ENCODE measurements at places on chromosomes 4 and X.

GRCh38 chr4:158778156-158778711 is 9.4 kb downstream of the FNIP2 start:
- DNase-seq, result no peak

GRCh38 chr4:174198828-174199227 is 84.6 kb downstream of the FBXO8 start:
- no peak for DNase-seq

DNA sequence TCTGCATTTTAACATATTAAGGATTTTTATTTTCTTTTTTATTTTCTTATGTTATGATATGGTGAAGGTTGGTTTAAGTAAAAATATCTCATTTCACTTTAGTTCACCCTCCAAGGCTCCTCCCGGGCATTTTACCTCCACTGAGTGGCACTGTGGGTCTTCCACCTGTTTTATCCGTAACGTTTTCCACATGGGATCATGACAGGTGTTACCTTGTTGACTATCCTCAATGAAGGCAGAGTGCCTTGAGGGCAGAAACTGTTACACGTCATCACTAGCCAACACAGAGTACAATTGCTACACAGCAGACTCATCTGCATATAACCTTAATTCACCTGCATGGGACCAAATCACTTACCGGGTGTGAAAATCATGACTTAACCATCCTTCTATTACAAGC is 105.8 kb downstream of the GEMIN8 start:
- no peak for DNase-seq

DNA sequence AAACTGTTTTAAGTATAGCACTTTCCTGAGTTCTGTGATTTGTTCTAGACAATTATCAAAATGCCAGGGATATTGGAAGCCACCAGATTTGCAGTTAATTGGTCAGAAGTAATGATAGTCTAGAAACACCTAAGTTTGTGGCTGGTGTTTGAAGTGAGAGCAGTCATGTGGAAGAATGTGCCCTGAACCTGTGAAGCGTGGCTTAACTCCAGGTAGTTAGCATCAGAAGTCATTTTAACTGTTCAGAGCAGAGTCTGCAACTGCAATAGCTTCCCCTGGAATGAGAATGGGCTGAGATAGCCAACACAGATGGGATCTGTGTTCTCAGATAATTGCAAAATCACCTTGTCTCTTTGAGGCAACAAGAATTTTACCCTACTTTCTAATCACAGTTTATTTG is 255.1 kb upstream of the GK2 start:
- no peak for DNase-seq

- peak; percentile 42 for DNase-seq
Observed at GRCh38 chr4:100421361-100421978, 96.4 kb downstream of the EMCN start.

DNA sequence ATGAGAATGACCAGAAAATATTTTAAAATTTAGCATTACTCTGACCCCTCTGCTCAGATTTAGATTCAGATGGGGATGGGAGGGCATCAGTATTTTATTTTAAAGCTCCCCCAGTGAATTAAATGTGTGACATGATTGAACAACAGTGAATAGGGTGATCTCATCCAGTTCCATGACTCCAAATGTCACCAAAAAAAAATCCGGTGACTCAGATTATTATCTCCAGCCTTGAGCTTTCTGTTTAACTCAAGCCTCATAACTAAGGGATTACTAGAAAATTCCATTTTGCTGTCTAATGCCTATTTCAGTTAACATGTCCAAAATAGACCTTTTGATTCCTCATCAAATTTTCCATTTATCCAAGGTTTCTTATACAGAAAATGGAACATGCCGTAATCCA is 121.8 kb upstream of the TMEM47 start:
- DNase-seq, result peak; percentile 48
